Activated T-helper 9 cell treated with anti-CD3 and anti-CD28 coated beads, Interleukin-2, amount 50 U/mL, for 16 hours (primary cell): ENCODE measurements at places on chromosomes 6 and 20.

DNA sequence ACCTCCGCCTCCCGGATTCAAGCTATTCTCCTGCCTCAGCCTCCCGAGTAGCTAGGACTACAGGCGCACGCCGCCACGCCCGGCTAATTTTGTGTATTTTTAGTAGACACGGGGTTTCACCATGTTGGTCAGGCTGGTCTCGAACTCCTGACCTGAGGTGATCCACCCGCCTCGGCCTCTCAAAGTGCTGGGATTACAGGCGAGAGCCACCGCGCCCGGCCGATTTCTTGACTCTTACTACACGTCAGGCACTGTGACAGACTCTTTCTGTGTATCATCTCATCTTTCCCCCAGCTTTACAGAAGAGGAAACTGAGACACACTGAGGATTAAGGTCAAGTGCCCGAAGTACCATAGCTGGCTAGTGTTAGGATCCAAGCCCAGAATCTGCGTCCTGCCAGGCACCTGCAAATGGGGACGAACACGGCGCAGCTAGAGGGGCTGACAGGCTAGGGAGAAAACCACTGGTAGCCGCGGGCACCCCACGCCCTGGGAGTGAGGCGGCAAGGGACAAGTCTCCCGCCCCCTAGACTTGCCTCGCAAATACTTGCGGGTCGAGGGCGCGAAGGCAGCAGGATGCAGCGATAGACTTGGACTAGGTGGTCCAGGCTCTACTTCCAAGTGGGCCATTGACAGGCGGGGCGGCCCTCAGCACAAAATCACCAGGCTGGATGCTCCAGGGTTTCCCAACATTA lies 1.1 kb upstream of the TAF8 start:
- no peak for DNase-seq

DNA sequence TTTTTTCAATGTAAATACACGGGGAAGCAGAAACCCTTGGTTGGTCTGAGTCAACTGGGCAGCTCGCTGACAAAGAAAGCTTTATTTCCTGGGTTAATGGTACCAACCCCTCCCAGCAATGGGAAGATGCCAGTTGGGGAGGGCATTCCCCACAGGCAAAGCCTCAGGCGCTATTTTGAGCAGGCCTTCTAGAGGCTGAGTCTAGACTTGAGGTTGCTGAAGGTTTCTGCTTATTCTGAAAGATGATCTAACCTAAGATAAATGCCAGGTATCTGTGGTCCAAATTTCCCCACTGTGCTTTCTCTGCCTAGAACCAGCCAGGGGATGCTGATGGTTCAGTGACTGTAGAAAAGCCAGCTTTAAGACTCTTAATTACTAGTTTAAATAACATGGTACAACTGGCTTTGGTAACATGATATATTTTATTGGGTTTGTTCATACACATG lies 172.5 kb upstream of the JARID2 start:
- no peak for DNase-seq

- DNase-seq: no peak
These were observed 40.9 kb downstream of the ALDH8A1 start for GRCh38 chr6:134908906-134909516.

- no peak for DNase-seq
These were observed 14.9 kb downstream of the CST3 start for GRCh38 chr20:23622839-23623343.

GRCh38 chr6:108027594-108027993 lies 46.9 kb downstream of the OSTM1 start:
- DNase-seq: no peak

DNA sequence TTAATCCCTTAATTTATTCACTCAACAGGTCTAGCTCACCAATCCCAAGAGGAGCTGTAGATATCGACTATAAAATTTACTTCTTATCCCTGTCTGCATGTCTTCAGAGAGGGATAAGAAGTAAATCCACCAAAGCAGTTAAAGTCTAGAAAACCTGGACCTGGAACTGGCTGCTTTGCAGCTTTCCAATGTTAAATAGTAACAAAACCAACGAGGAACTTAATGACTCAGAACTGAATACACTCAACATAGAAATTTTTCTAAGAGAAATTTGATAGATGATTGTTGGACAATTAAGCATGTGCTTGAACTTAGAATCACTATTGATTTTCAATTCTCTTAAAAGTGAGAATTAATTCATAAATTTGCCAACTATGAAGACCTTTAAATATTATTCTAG lies 11.5 kb upstream of the TMEM244 start:
- DNase-seq: no peak

DNA sequence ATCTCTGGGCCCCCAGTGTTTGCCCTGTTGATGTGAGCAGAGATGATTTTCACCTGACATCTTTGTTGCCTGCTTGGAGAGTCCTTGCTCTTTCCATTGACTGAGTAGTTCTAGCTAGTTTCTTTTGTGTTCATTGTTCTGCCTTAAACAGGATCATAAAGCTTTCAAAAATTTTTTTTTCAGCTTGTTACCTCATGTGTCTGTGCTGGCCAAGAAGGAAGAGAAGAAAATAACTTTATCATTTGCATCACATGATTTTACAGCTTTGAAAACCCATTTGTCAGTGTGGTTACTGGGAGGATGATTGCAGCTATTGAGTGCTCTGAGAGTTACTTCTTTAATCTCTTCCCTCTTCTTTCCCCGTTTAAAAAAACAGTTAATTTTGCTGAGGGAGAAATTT lies 16.0 kb downstream of the FOXO3 start:
- no peak for DNase-seq

- no peak for DNase-seq
These were observed 476 bp upstream of the CLIC5 start for GRCh38 chr6:46016063-46016608.

DNA sequence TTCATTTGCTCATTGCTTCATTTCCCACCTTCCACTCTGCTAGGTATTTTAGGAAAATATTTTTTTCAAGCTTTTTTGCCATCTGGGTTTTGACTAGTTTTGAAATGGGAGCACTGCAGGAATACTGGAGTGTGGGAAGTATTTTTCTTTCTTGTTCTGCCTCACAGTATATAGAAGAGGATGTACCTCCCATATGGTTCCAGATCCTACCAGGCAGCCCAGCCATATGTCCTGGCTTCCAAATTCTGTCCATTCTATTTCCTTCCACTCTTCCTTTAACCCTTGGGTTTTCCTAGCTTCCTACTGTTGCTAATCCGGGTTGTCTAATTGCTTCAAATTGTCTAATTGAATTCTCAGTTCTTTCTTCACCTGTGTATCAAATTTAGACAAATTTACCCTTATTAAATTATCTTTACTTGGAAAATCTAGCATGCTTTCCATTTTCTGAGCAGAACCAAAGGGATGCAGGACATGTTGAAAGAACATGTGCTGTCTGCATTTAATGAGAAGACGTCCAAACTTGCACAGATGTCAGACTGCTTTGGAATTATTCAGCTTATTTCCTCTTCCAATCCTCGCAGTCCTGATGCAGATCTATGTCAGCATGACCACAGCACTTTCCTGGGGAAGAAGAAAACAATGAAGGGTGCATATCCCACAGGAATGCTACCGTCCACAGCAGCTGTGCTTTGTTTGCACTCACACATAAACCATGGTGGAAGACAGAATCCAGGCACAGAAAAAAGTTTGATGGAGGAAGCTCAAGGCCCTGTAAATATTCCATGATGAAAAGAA lies 1273.9 kb upstream of the MAP3K7 start:
- no peak for DNase-seq

GRCh38 chr6:25476126-25476525 lies 175.9 kb upstream of the SCGN start:
- no peak for DNase-seq

DNA sequence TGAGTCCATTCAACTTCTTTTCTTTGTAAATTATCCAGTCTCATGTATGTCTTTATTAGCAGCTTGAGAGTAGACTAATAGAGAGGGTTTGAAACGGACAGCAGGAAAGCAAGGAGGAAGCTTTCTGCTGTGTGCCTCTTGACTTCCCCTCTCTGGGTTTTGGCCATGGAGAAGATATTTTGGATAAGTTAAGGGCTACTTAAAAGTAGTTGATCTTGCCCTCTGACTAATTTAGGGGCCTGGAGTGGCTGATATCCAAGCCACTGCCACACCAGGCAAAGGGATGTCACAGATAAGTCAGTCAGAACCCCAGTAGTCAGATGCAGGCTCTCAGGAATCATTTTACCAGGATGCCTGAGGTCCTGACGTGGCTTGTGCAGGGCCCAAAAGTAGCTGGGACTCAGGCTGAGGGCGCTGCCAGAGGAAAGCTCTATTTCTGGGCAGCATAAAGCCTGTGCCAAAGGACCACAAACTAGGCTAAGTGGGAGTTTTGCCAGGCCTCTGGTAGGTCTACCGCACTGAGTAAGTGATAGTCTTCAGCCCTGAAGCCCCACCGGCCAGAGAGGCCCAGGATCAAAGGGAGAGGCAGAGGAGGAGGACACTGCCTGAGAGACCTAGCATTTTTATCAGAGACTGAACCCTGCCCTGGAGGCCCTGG lies 41.6 kb upstream of the IYD start:
- DNase-seq: no peak

GRCh38 chr20:36684747-36685146 lies 38.8 kb upstream of the SLA2 start:
- DNase-seq: no peak

DNA sequence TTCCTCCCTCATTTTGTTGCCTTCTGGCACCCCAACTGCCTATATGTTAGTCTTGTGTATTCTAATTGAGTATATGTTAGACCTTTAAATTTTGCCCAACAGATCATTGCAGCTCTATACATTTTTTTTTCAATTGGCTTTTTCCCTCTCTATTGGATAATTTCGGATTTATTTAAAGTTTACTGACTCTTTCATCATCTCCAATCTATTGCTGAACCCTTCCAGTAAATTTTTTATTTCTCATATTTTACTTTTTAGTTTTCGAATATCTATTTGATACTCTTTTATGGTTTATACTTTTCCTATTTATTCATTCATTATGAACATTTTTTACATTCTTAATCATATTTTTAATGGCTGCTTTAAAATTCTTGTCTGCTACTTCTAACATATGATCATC lies 7.1 kb upstream of the SLC18B1 start:
- DNase-seq: no peak

GRCh38 chr6:106101466-106101865 lies 15.3 kb downstream of the PRDM1 start:
- no peak for DNase-seq

GRCh38 chr6:170072246-170072645 lies 218.6 kb downstream of the DLL1 start:
- no peak for DNase-seq

- DNase-seq: no peak
These were observed 673 bp downstream of the MARCKS start for GRCh38 chr6:113857556-113858479.

GRCh38 chr20:21237956-21238799 lies 65.0 kb upstream of the XRN2 start:
- DNase-seq: no peak

DNA sequence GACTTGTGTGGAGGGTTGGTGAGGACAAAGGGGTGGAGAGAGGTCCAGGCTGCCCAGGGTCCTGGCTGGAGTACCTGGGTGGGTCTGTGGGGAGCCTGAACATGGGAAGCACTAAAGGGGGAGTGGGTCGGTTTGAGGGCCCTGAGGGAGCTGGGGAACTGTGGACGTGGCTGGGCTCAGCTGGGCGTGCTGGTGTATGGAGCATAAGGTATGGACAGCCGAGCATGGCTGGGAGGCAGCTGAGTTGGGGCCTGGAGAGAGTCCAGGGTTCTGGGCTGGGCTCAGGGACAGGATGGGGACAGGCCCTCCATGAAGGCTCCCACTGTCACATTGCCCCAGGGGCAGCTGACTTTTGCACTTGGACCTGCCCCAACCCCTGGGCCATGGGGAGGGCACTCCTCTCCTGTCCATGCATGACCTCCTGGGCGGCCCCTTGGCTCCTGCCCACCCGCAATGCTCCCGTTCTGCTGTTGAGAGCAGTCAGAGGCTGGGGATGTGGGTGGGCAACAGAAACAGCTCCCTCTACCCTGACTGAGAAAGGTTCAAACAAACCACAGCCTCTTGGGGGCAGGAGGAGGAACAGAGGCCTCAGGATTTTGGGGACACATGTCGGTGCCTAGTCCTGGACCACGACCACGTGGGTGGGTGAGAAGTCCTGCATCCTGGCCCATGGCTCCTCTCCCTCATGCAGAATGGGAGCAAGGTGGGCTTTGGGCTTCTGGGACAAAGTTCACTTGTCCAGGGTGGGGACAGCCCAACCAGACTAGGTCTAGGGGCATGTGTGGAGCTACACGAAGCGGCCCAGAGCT lies 4.5 kb downstream of the C20orf204 start:
- DNase-seq: no peak

DNA sequence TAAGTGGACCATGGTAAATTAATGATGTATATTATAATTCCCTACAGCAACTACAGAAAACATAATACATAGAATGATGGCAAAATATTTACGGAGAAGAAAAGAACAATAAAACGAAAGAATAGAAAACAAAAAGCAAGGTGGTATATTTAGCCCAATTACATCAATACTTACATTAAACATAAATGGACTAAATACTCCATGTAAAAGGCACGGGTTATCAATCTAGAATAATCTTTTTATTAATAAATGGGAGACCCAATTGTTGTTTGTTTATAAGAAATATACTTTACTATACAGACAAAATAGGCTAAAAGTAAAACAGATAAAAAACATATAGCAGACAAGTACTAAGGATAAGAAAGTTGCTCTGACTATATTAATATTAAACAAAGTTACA lies 137.2 kb downstream of the TASP1 start:
- DNase-seq: no peak

- no peak for DNase-seq
These were observed 535.1 kb downstream of the BCKDHB start for GRCh38 chr6:80641591-80641990.

- DNase-seq: no peak
These were observed 52.4 kb downstream of the RALY start for GRCh38 chr20:34045930-34046725.
